HuH-7 (cell line): ENCODE measurements at places on chromosomes 7 and 10.
A peak's percentile ranks its signal among the peaks of the same experiment; 100 is the strongest.

DNA sequence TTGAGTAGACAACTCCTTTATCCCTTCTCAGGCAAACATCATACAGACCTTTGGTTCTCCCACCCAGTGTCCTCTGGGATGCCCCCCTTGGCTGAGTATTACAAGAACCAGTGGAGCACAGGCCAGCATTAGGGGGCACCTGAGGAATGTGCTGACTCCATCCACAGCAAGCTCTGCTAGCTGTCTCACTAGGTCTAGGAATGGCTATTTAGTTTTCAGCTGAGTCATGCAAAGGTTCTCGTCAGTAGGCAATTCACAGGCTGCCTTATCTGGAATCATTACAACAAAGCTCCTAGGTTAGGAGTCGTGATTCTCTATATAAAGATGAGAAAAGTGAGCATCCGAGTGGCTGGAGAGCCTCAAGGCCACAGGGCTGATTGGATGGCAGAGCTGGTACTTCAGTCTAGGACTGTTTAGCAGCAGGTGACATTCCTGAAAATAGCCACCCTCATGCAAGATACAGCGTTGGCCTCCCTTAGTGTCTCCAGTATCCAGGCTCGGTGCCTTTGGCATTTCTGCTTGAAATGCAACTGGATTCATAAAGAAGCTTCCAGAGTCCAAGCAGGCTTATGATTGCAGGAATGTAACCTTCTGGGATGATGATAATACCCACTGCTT lies 75.8 kb downstream of the CDCA7L start:
- peak; percentile 20 for DNase-seq

- DNase-seq, result peak; percentile 41
Measured at GRCh38 chr10:5814110-5815107, 1.2 kb upstream of the GDI2 start.

DNA sequence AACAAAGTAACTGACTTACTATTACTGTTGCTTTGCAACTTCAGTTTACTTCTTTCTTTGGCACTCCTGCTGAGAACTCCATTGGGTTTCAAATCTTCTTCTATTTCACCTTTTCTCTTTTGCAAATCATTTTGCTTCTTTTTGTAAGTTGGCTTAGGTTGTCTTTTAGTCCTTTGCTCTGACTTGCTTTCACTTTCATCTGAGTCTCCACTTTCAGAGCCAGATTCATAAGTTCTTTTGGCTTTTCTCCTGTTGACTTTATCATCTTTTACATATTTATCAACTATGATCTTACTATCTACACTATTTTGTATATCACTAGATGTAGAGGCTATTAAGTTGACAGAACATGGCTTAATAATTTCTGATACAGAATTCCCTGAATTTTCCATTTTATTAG lies 73.4 kb downstream of the NRBF2 start:
- DNase-seq, result no peak

- DNase-seq, result no peak
Measured at GRCh38 chr10:77229704-77230103, 407.9 kb downstream of the KCNMA1 start.

DNA sequence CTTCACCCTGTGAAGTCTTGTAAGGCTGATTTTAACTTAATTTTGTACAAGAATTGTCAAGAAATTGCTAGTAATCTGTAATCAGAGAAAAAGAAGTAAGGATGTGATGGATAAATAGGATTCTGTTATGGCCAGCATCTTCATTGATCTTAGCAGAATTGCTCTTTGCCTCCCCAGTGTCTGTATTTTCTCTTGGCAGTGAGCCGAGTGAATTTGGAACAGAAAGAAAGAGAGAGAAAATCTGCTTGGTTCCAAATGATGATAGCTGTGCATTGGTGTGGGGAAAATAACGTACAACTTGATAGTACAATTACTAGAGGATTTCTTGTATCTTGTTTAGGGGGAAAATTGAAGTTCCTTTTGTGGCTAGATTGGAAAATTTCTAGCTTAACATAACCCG lies 34.6 kb downstream of the VTI1A start:
- DNase-seq, result no peak

DNA sequence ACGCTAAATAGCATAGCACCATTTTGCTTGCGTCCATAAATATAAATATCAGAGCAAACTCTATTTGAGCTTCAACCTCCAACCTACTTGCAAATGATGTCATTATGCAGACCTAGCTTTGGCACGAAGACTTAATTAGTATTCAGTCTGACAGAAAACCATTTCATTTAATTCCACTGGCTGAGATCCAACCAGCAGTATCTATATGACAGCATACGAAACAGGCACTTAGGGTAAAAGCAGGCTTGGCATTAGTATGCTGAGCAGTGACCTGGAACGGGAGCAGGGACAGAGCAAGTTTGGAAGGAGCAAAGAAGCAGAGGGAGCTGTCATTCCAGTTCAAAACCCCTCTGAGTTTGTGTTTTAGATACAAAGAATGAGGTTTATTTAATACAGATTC lies 312.5 kb upstream of the CHRM2 start:
- DNase-seq, result no peak

- no peak for DNase-seq
Measured at GRCh38 chr7:118060692-118061091, 123.3 kb upstream of the LSM8 start.

DNA sequence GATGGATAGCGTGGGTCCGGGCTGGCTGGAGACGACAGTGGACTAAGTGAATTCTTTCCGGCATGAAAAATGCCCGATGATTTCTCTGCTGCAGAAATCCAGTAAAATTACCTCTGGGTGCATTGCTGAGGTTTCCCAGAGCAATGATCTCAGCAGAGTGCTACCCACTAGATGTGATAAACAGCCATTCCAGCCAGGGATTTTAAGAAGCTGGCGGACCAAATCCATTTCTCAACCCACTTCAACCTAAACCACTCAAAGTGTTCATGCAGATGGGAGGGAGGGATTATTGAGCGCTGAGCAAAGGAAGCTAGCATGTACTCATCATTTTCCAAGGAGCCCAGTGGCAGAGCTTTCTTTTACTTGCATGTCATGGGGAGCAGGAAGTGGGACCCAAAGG lies 116.7 kb downstream of the PRKCQ start:
- DNase-seq, result no peak

DNA sequence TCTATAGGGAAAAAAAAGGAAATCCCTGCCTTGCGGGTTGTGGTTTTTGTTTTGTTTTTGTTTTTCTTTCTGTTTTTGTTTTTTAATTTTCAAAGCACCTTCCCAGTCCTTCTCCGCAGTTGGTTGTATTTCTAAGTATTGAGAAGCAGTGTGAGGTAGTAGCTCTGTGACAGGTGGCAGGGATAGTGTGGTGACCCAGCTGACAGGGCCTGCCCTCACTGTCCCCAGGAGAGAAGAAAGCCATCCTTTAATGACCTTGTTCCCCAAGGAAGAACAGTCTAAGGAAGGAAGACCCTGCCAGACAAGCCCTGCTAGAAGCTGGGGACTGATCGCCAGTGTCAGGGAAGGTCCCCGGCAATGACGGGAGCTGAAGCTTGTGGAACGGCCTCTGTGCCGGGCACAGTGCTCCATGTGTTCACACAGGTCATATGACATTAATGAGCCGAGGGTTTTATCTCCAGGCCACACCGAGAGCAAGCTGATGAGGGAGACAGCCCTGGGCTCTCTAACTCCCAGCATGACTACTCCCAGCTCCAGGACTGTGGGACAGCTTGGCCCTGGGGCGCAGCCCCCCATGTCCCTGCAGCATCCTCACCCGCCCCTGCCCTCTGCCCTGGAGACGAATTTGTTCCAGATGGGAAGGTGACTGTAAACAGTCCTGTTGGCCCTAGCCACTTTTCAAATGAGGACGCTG lies 69.0 kb upstream of the LRRC18 start:
- no peak for DNase-seq

DNA sequence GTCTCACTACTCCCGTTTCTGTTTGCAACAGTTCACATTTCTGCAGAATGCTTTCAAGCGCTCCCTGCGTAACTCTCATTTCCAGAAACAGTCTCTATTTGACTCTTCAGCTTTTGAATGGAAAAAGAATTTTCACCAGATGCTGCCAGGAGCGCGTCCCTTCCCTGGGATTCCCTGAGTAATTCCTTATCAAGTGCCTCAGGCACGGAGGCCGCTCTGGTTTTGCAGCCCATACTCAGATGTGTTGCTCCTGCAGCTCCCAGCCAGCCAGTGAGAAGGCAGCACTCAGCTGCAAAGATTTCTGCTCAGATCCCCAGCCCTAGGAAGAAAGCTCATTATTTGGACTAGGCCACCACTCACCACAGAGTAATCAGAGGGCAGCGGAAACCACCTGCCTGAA lies 161.1 kb upstream of the CHST15 start:
- no peak for DNase-seq

DNA sequence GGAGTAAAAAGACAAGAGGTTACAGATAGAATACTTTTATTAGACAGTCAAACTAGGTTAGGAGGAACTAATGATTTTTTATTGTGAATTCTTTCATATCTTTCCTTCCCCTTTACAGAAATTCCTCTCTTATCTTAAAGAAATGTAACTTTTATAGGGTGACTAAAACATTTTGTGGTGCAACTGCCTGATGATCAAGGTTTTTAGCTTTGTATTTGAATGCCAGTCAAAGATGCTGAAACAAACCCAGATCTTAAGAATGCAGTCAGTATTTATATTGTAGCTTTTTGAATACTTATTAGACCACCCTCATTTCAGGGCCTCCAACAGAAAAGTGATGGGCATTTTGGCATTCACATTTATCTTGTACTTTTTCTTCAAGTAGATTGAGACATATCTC lies 27.4 kb downstream of the TAX1BP1 start:
- DNase-seq, result no peak

- no peak for DNase-seq
Measured at GRCh38 chr10:7444551-7445121, 33.8 kb upstream of the SFMBT2 start.

DNA sequence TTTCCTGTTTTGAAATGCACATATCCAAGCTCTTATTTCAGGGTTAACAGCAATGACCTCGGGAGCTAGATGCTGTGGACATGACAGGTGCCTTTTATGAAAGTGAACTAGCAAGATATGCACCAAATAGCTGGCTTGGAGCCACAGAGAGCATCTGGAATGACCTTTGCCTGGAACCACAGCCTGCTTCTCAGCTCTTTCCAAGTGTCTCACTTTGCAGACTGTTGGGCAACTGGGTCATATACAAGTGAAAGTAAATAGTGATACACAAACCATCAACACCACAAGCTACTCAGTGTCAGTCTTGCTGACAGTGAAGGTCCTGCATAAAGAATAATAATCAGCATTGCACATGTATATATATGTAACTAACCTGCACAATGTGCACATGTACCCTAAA lies 183.5 kb downstream of the RNF133 start:
- peak; percentile 35 for DNase-seq

GRCh38 chr7:135509589-135509838 lies 388 bp downstream of the CNOT4 start:
- DNase-seq, result no peak

DNA sequence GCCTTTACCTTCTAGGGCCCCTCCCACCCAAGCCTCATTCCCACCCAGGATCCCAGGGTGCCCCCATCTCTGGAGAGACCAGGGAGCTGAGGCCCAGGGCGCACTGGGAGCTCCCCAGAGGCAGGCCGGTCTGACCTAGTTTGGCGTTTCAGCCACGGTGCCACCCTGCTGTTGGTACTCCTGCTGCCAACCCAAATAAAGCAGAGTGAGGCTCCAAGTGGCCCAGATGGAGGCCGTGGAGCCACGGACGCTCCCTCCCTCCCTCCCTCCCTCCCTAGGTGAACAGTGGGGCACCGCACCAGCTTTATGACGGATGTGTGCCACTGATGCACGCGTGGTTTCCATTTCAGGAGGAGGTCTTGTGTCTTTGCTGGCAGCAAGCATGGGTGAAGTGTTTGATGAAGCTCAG lies 1.8 kb downstream of the INPP5A start:
- DNase-seq, result no peak

- DNase-seq, result no peak
Measured at GRCh38 chr7:151373599-151373998, 32.0 kb downstream of the NUB1 start.

DNA sequence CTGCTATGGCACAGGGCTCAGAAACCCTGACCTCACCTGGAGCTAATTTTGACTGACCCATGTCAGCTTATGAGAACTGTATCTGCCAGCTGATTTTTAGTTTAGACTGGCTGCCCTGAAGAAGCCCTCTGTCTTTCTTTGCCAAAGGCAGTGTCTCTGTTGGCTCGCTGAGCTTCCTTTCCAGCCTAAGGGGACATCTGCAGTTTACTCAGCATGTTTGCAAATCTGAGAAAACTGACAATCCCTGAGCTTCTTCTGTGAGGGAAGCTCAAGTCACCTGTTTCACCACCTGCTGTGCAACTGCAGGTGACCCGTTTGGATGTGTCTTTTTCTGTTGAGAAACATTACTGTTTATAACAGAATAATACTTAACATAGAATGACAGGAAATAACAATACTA lies 46.0 kb downstream of the PRKAR2B start:
- no peak for DNase-seq

- DNase-seq, result no peak
Measured at GRCh38 chr7:99314504-99314903, 11.2 kb upstream of the ARPC1A start.
